CD4-positive, alpha-beta memory T cell (primary cell): ENCODE measurements at places on chromosomes 7 and 10. TPM values are rescaled to one million over a fixed set of nuclear protein-coding genes. Genes with fewer than 3 reads are reported as not detected.

The UFSP1 gene
- 11.0 TPM for total RNA-seq

The OR2A12 gene
- not detected for total RNA-seq

DNA sequence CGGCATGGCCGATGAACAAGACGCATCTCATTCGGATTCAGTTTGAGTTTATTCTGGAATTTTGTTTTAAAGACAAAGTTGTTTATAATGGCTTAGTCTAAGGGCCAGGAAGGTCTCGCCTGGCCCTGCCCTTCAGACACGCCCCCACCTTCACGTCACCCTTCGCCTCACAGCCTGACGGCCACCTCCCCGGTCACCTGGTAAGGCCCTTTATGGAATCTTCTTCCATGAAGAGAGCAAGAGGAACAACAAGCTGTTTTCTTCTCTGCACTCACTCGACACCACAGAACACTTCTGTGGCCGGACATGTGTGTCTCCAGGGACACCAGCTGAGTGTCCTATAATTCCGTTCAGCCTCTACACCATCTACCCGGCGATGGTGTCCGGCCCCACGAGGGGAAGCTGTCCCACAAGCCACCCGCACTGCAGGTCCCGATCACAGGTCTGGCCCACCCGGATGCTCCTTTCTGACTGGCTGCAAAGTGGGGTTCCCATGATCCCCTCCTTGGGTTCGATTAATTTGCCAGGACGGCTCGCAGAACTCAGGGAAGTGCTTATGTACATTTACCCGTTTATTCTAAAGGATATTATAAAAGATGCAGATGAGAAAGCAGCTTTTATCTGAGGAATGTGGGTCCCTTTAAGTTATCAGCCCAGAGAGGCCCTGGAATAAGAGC lies 17.4 kb upstream of the KNDC1 start:
- H3K4me1 ChIP-seq = no peaks in the 10 kb centered on the region
- H3K27me3 ChIP-seq = no peaks in the 10 kb centered on the region
- DNase-seq = no peak
- H3K36me3 ChIP-seq = no peaks in the 10 kb centered on the region

DNA sequence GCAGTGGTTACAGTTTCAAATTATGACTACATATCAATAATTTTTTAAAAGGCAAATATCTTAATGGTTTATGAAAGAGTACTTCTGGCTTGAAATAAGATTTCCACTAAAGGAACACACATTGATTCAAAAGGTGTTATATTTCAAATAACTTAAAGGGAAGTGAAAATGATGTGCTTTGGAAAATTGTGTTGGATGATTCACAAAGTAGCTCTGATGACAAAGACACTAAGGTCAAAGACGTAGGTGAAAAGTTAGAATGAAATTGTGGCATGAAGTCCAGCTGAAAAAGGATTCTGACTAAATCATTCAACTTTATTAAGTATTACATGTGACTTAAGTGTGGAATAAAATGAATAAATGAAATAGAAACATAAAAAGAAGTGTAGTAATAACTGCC lies 20.8 kb upstream of the OR2A5 start:
- H3K4me1 ChIP-seq = no peaks in the 10 kb centered on the region
- no peak for DNase-seq
- no peaks in the 10 kb centered on the region for H3K36me3 ChIP-seq
- no peak overlapping the region for H3K4me3 ChIP-seq
- no peaks in the 10 kb centered on the region for H3K27me3 ChIP-seq
- no peak overlapping the region for H3K27ac ChIP-seq
